Omental fat pad (tissue), 4 donors: ENCODE measurements at places on chromosomes 3 and 15.

DNA sequence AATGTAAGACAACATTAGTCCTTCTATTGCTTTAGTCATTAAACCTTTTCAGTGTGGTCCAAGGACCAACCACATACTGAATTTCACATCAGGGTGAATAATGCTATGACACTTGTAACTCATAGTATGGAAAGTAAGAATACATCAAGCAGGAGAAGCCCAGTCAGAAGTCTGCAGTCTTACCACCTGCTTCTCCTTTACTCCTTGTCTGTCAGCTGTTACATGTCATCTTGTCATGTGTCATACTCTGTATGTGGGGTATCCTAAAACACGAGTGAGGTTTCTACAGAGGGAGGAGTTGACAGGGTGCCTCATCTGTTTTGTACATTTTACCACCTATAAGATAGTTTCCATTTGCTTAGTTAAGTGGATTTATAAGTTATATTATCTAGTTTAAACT lies 32.8 kb upstream of the EID1 start:
- no peak for DNase-seq

- no peak for DNase-seq
Measured at GRCh38 chr3:137692803-137693431, 71.2 kb upstream of the SOX14 start.

DNA sequence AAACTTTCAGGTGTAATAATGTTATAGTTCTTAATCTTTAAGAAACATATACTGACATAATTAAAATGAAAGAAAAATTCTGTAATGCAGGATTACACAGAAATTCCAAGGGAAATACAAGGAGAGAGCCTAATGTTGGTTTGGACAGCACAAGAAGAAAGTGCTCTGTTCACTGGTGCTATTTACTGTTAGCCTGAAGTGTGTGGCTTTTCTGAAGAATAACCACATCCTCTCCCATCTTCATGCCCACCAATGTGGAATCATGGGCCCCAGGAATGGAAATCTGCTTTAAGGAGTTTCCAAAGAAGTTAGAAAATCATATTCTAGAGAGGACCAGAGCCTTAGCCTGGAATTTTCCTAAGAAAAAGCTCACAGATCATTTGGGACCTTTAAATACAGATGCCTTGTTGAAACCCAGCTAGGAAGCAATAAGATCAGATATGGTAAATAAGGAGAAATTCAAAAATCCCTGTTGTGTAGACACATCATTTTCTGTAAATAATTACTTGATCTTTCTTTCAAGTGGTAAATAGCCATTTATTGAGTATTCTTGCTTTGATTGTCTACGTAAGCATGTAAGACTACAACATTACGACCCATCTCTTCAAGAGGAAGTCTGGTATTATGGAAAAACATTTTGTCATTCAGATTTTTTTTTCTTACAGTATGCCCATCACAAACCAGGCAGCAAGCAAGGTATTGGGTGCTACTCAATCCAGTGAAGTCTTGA lies 10.3 kb upstream of the USP50 start:
- no peak for DNase-seq

DNA sequence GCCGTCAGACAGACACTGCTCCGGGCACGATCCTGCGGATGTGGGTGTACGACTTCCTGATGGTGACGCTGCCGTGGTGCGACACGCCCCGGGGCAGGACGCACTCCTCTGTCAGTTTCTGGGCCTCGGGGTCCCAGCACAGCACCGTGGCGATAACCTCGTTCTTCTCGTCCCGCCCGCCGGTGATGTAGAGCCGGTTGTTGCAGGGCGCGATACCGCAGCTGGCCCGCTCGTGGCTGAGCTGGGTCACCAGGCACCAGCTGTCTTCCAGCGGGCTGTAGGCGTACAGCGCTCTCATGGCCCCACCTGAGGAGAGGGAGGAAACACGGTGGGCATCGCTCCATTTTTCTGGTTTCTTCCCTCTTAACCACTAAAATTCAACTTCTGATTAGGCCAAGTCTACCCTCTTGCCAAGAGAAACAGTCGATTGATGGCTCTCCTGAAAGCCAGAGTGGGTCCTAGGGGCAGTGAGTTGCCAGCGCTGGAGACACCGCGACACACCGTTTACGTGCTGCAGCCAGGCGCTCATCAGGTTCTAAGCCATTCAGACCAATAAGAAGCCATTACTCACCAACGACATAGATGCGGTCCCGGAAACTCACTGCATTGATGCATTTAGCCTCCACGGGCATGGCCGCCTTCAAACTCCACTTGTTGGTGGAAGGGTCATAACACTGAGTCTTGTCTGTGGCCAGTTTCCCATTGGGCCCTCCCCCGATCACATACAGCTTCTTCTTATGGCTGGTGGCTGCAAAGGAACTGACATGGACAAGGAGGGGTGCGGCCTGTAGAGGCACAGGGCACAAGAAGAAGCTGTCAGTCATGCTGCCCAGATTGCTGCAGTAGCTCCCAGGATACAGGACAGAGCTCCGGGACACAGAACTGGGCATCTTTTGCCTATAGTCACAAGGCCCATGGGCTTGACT lies 63.3 kb downstream of the KLHL6 start:
- no peak for DNase-seq

DNA sequence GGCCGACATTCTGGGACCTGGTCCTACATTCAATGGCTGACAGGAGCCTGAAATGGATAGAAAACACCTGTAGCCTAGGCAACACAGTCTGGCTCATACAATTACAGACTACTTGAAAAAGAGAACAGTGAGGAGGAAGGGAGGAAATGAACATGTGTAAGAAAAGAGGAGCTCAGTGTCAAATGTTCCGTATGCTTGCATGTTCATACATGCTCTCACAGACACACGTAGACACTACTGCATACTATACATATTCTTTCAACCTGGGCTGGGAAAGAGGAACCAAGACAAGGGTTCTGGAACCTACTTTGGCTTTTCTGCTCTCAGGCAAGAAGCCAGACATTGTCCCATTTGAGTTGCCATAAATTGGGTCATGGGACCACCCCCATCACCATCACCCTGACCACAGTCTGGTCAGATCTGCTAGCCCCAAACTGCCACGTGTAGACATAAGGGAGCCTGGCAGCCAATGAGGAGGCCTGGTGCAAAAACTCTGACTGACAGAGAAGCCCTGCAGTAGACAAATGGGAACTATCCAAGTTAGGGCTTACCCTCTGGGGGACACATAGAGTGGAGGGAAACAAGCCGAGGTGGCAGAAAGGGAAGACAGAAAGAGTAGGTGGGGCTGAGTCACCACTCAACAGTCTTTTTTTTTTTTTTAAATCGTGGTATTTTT lies 310.0 kb downstream of the SHQ1 start:
- no peak for DNase-seq
